ENCODE measurements at places on chromosomes 16 and 17.

DNA sequence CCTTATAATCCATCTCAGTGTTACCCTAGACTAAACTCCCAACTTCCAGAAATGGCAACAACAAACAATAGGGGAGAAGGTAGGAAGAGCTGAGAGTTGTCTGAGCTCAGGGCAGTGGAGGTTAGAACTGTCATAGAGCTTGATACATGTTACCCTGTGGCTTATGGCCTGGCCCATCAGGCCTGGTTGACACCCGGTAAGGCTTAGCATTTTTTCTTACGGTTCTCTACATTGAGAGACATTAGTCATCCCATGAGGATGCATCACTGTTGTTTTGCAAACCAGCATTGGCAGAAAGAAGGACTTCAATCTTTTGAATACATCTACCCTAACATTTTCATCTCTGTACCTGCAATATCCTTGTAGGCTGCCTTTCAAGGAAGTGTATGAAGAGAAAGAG lies 226.6 kb downstream of the PHKB start:
- no peak for DNase-seq

- DNase-seq = no peak
These were observed 18.2 kb downstream of the C16orf95 start for GRCh38 chr16:87298857-87299465.

DNA sequence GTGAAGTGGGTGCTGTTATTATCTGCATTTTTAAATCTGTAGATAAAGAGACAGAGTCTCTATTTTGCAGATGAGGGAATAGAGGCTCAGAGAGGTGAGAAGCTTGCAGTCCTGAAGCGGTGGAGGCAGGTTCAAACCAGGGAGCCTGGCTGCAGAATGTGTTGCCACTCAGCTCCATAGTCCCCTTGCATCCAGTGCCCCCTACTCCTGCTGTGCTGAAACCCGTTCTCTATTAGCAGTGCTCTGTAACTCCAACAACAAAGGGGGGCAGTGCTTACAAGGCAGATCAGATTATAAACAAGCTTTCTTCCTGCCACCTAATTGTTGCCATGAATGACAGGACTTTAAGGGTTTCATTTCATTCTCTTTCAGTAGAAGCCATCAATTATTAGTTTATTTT lies 118.1 kb upstream of the CACNG3 start:
- no peak for DNase-seq

- DNase-seq = no peak
These were observed 21.0 kb downstream of the LGALS3BP start for GRCh38 chr17:78958641-78959127.

- DNase-seq = no peak
These were observed 21.2 kb downstream of the SYCE1L start for GRCh38 chr16:77220427-77220826.

DNA sequence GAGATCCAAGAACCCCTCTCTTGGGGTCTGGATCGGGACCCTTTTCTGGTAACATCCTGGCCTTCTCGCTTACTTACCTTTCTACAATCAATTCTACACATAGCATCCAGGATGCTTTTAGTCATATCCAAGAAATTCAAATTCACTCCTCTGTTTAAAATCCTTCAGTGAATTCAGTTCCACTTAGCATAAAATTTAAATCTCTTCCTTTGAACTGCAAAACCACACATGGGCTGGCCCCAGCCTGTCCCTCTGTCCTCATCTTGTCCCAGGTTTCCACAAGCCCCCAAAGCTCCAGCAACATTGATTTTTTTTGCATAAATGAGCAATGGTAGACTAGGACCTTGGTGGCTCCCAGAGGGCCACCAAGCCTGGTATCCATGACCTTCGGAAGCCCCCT lies 96.4 kb upstream of the C16orf82 start:
- no peak for DNase-seq

- no peak for DNase-seq
These were observed 73.5 kb downstream of the GOSR1 start for GRCh38 chr17:30550512-30551273.

GRCh38 chr16:78460428-78460827 lies 361.0 kb downstream of the WWOX start:
- no peak for DNase-seq

GRCh38 chr16:51139568-51139967 lies 11.5 kb downstream of the SALL1 start:
- no peak for DNase-seq

GRCh38 chr17:5694551-5694950 lies 110.2 kb upstream of the NLRP1 start:
- DNase-seq = no peak

DNA sequence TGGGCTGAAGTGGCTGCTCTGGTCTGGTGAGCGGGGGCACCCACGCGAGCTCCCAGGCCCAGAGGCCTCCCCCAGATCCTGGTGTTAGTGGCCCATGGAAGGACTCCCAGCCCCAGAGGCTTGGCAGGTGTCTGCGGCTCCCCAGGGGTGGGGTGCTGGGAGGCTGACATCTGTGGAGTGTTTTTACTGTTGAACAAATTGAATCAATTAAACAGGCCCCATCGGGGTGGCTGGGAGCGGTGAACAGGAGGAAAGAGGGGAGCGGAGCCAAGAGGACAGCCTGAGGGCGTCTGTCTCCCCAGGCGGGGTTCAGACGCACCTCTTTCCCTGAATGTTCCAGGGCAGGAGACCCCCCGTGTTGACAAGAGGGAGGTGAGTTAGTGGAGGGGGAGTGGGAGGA lies 29.9 kb downstream of the ACTG1 start:
- DNase-seq = no peak

- DNase-seq = no peak
These were observed 43.4 kb downstream of the FBXL20 start for GRCh38 chr17:39357986-39358385.

GRCh38 chr16:17305694-17306093 lies 165.1 kb downstream of the XYLT1 start:
- DNase-seq = no peak

GRCh38 chr16:6020162-6020985 lies 922.8 kb upstream of the EEF2KMT start:
- no peak for DNase-seq

DNA sequence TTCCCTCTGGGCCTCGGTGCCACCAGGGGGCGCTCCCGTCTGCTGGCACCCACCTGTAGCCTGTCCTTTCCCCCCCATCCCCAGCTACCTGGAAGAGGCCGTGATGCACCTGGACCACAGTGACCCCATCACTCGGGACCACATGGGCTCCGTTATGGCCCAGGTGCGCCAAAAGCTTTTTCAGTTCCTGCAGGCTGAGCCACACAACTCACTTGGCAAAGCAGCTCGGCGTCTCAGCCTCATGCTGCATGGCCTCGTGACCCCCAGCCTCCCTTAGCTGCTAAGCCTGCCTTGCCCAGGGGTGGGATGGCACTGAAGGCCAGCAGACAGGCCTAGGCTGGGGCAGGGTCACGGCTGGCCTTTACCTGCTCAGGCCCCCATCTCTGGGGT lies 818 bp upstream of the NRN1L start:
- DNase-seq = no peak

DNA sequence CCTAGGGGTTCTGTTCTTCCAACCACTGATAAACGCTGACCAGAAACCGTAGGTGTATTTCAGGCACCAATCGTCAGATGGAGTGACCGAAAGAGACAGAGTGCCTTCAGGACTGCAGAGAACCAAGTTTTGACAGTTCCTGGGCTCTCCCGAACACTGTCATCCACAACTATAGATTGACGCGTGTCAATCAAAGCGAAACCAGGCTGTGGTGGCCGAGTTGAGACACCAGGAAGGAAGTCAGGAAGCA lies 11.9 kb upstream of the AURKB start:
- no peak for DNase-seq

DNA sequence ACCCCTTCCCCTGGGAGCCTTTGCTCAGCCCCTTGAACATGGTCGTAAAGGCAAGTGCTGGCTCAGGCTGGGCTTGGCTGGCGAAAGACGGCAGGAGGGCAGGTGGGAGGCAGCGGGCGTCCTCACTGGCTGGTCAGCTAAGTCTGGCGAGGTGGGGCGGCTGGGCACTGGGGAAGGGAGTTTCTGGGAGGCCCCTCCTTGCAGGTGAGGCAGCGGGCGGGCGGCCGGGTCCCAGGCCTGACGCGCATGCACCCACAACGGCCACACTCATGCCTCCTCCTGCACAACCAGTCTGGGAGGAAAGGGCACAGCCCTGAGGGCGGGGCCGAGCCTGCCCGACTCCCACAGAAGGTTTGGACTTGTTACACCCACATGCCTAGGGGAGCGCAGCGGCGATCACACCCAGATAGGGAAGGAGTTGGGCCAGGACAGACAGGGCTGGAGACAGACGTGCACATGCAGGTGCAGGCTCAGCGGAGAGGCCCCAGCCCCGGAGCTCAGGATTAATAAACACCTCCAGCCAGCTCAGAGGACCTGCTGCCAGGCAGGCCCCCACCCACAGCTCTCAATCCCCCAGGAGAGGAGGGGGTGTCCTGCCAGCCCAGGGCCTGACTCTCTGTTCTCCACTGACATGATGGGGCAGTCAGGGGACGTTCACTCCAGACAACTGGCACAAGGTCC lies at the start of gene EVPL:
Gene EVPL (minus strand): TSS at position 148 of the 681 bp plus-strand sequence. CDS start 108 bp downstream, at position 40.
- peak; percentile 78 for DNase-seq

GRCh38 chr17:34703533-34703932 lies 124.2 kb downstream of the TMEM132E start:
- no peak for DNase-seq

DNA sequence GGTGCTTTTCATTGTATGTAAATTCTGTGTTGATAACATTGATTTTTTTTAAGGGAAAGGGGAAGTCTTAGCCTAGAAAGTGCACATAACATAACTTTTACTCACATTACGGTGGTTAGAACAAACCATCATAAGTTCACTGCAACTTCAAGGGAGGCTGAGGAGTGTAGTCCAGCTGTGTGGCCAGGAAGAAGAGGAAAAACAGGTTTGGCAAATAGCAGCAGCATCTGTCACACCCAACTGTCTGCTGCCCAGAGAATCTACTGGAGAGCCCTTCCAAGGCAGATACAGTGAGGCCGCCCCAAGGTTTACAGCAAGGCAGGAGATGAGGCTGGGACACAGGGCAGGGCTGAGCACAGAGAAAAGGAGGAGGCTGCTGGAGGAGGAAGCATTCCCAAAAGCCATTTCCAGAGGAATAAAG lies 60.6 kb downstream of the AIPL1 start:
- DNase-seq = peak; percentile 48

GRCh38 chr16:23835390-23836077 lies at the start of gene PRKCB:
TSS of gene PRKCB (plus strand) at chr16:23835983.
- DNase-seq = no peak

DNA sequence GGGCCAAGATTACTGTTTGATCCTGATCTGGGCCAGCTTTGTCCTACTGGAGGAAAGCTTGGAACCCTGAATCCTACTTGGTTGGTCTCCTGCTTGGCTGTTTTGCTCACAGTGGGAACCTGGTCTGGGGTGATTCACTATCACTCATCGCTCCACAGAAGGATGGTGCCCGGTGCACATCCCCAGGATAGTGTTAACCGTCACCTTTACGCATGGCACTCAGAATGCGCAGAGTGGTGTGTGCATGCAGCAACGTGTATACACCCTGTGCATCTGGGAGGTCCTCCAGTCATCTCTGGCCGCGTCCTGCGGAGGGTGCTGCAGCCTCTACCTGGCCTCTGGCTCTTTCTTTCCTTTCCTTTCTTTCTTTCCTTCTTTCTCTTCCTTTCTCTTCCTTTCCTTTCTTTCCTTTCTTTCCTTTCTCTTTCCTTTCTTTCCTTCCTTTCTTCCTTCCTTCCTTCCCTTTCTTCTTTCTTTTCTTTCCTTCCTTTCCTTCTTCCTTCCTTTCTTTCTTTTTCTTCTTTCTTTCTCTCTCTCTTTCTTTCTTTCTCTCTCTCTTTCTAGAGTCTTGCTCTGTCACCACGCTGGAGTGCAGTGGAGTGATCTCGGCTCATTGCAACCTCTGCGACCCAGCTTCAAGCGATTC lies 13.1 kb downstream of the SOCS3 start:
- DNase-seq = no peak

All from NCI-H526 (cell line).